Caudate nucleus (tissue), 63 donors: ENCODE measurements at places on chromosomes 4 and X.

GRCh38 chrX:117919755-117920154 is 196.9 kb downstream of the KLHL13 start:
- no peak for DNase-seq

DNA sequence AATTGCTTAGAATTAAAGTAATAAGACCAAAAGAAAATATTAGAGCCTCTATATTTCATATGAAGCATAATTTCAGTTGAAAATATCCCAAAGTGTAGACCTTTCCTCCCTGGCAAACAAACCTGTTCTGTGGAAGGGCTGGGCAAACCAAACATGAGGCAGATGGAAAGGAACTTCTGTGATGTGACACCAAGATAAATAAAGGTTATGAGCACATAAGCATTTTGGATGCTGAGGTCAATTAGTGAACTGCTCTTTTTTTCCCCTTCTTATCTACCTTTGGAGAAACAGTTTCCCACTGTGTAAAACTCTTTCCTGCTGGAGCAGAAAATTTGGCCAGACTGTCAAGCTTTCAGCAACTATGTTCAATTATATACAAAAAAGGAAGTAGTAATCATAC is 109.6 kb upstream of the STIM2 start:
- DNase-seq = no peak

- no peak for DNase-seq
These were observed 443.9 kb downstream of the KLHL4 start for GRCh38 chrX:87961471-87961870.

- no peak for DNase-seq
These were observed 318.1 kb upstream of the CASK start for GRCh38 chrX:42241421-42241820.

DNA sequence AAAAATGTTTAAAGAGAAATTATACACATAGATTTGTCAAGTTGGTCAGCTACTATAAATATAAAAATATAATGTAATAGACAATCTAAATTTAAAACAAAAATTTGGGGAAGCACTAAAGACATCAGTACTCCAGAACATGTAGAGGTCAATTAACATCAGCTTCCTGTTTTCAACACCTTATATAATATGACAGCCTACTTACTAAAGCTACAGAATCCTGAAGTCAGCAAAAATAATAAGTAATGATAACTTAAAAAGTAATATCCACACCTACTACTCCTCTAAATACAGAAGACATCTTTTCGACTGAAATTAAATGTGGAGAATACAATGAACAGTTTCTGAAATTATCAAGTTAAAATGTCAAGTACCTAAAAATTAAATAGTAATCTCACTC is 118.6 kb downstream of the LRBA start:
- DNase-seq = no peak

- no peak for DNase-seq
These were observed 3.3 kb upstream of the PDGFRA start for GRCh38 chr4:54225598-54226403.

DNA sequence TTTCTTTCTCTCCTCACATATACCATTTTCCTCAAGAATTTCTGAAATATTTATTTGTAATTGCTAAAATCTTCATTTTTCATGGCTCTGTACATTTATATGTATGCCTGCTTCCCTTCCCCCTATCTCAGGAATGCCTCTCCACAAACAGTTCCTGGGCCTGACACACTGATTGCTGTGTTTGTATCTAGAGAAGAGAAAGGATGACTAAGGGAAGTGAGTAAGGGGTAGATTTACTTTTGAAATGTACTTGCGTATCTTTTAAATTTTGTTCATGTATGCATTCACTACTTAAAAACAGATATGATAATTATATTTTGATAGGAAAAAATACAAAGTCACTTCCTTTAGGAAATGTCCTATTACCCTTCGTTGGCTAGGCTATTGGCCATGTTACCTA is 790.8 kb downstream of the PCDH18 start:
- DNase-seq = no peak
